ENCODE measurements at places on chromosomes 16 and 17. TPM values are rescaled to one million over a fixed set of nuclear protein-coding genes. Genes with fewer than 3 reads are reported as not detected.

DNA sequence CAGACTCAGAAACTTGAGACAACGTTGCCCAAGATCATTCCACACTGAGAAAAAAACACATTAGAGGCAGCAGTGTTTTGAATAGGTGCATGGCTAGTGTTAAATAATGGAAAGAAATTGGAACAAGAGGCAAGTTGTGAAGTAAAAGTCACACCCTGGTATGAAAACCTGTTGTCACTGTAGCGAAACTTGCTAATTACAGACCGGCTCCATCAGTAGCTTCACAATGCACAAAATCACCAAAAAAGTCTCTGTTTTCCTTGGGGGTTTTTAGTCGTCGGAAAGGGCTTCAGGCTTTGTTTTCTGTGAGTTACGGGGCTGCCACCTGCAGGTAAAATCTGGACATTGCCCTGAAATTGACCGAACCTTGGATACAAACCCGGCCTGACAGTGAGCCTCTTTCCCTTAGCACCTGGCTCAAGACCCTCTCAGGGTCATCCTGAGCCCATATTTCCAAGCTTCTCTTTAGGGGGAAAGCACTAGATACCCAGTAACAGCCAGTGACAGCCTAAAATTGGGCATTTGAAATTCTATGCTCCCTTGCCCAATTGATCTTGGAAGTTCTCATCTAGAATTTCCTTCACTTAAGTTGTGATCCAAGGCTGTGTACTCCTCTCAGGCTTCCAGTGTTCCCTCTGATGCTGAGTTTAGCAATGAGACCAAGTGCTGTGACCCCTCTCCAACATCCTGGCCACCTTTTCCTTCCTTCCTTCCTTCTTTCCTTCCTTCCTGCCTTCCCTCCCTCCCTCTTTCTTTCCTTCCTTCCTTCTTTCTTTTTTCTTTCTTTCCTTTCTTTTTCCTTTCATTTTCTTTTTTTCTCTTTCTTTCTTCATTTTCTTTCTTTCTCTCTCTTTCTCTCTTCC is 7.2 kb upstream of the GRB2 start:
- peak; percentile 69 for DNase-seq

DNA sequence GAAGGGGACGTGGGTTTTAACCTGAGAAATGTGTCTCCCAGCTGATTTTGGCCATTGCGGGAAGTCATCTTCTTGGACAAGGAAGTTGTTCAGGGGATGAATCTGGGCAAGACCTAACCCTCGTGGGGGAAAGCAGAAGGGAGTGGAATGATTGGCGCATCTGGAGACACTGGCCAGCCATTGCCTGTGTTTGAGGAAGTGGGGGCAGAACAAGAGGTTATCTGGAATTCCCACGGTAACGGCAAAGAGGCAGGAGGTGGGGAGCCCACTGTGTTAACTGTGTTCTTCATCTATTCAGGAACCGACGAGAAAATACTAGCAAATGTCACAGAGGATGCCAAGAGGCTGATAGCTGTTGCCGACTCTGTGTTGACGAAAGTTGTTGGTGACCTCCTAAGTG is 66.9 kb downstream of the RNF213 start:
- peak; percentile 31 for DNase-seq

GRCh38 chr16:19143599-19143956 is 24.5 kb upstream of the SYT17 start:
- DNase-seq = no peak

Gene RAC3
- 8.2 TPM for total RNA-seq

DNA sequence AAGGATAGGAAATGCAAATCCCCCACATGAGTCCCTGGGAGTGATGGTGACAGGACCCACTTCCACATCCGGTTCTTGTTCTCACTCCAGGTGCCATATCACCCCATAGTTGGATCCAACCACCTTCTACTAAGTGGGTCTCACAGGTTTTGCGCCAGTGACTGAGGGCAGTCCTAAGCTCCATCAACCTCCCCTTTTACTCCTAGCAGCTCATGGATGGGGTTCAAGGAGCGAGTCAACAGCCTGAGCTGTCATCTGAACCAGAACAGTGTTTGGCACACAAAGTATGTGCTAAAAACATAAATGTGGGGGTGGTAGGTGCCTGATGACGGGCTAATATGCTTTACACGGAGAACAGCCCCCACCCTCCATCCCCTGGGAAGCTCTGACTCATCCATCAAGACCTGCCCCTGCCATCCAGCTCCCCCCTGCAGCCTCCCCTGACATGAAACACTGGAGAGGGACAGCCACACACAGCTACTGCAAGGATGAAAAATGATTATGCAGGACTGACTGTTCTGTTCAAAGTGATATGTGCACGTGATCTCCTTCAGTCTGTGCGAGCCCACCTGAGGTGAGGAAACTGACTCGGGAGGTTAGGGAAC is 143.2 kb upstream of the CDH5 start:
- DNase-seq = no peak

Gene SKAP1
- total RNA-seq = 3.6 TPM

GRCh38 chr16:11100239-11100750 is 155.7 kb downstream of the SOCS1 start:
- DNase-seq = no peak

GRCh38 chr17:65134035-65134434 is 3.1 kb upstream of the RGS9 start:
- no peak for DNase-seq

DNA sequence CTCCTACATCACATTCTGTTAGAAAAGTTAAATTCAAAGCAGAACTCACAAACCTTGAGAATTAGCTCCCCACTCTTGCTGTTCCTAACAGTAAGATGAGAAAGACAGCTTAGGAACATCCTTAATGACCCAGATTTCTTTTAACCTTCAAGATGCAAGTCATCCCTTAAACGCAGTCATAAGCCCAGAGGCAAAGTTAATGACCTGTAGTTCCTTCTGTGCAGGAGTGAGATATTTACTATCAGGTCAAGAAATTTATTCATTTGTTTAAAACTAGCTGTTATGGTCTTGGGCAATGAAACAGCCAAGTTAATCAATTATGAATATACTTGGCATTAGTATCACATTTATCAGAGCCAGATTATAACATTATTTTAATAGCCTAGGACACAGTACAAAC is 37.1 kb downstream of the NXPH3 start:
- no peak for DNase-seq

- DNase-seq = no peak
These were observed 49.9 kb upstream of the CPNE2 start for GRCh38 chr16:57042157-57043111.

- DNase-seq = no peak
These were observed 219.6 kb upstream of the IRX3 start for GRCh38 chr16:54506214-54506580.

DNA sequence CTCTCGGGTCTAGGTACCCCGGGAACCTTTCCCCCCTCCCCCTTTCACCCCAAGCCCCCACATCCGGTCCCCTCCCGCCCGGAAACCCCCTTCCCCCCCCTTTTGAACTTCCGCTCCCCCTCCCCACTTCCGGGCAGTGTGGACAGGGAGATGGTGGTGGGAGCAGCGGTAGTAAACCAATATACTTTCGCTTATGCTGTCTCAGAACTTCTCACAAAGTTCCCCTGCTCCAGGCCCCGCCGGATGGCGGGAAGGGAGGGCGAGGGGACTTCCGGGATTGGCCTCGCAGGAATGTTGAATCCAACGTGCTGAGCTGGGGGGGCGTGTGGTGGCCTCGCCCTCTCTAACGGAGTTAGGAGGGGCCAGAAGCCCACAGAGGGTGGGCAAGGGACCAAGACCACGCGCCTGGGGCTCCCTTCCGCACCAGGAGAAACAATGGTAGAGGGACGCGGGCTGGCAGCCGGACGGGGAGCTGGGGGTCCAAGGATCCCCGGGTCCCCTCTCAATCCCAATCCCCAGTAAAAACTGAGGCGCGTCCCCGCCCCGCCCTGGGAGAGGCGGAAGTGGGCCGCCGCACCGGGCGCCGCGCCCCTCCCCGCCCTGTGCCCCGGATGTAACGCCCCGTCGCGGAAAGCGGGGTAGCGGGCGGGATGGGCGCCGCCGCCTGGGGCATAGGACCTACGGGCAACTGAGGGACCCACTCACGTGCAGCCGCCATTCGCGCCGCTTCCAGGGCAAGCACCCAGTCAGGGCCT is 742 bp downstream of the PFN1 start:
- DNase-seq = peak; percentile 94

GRCh38 chr17:80111702-80112470 is 10.5 kb downstream of the GAA start:
- no peak for DNase-seq

DNA sequence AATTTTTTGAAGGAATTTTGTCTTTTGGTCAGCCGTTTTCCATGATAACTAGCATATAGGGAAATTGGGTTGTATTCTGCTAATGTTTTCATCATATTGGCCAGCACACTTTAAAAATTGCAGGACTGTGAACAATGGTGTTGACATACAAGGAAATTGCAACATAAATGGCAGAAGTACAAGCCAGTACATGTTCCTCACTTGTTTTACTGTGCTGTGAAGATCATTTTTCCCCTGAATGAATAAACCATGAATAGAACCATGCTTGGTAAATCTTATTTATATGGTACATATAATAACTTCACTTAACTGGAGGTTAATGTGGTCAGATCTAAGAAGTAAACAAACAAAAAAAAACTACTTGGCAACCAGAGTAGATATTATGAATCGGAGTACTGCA is 22.8 kb downstream of the OMG start:
- DNase-seq = no peak

DNA sequence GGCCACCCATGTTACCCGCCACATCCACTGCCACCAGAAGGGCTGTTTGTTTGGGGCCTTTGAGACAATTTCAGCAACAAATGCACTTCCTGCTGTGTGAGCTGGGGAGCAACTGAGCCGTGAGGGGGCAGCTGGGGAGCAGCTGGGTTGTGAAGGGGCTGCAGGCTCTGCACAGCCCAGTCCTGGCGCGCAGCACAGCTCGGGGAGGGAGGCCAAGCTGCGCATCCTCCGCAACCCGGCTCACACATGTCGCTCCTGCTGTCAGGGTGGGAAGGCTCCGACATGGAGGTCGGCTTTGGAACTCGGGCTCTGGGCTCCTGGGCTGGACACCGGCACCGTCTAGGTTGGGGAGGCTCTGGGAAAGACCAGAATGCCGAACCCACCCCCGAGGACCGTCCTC is 53.6 kb downstream of the CBFA2T3 start:
- peak; percentile 48 for DNase-seq

- no peak for DNase-seq
These were observed 10.0 kb upstream of the BHLHA9 start for GRCh38 chr17:1260086-1260769.

DNA sequence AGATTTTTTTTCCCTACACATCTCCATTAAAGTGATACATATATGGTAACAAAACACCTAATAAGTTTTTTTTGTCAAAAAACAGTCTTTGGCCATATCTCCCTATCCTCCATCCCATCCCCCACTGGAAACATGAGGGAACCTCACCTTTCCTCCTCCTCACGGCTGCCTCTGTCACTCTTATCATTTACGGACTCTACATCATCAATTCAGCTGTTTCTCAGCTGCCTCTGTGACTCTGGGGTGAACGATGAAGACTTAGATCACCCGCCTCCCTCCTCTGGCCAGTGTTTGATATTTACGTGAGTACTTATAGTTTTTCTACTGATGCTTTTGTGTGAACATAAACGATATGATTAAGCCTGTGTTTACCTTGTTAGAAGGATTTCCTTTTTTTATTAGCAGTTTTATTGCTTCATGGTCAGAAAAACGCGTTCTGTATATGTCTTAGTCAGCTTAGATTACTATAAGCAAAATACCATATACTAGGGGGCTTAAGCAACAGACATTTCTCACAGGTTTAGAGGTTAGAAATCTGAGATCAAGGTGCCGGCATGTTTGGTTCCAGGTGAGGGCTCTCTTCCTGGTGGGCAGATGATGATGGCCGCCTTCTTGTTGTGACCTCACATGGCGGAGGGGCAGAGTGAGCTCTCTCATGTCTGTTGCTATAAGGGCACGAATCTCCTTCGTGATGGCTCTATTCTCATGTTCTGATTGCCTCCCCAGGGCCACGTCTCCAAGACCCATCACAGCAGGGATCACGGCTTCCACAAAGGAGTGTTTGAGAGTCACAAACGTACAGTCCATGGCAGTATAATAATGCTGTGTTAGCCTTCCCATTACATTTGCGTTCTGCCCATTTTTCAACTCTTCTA is 32.1 kb downstream of the DNAH17 start:
- no peak for DNase-seq

DNA sequence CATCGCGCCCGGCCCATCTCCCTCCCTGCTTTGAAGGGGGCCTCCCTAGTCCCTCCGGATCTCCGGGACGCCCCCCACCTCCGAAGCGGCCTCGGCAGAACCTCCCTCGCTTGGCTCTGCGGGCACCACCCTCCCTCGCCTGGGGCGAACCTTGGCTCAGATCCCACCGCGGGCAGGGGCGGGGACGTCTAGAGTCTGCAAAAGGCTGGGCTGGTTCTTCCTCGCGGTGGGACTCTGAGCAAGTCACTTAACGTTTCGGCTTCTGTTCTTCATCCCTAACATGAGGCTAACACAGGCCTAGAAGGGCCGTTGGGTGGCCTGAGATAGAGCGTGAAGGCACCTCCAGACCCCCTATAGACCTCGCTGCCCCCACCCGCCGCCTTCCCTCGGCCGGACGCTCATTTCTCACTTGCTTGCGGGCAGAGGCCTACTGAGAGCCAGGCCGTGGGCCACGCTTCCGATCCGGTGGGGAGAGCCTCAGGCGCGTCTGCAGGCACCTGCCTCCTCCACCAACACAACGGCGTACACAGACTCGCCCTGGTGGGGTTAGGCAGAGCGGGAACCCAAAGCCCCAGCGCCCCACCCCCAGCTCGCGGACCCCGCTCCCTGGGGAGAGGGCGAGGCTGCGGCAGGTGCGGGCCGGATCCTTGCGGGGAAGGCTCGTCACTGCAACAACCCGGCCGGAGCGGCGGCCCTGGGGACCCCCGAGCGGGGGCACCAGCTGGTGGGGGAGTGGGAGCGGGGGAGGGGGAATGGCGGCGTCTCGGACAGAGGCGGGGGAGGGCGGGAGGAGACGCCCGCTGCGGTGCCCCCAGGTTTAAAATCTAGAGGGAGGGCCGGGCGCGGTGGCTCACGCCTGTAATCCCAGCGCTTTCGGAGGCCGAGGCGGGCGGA is 5.4 kb downstream of the MYO1C start:
- peak; percentile 95 for DNase-seq

Gene KRTAP3-1
- total RNA-seq = not detected

GRCh38 chr16:3596101-3596861 is 15.1 kb downstream of the SLX4 start:
- no peak for DNase-seq

- DNase-seq = peak; percentile 64
These were observed 879 bp downstream of the SLFN5 start for GRCh38 chr17:35243561-35244340.

Gene CSNK2A2
- 62.3 TPM for total RNA-seq

Gene BIRC5
- total RNA-seq = 1.4 TPM

GRCh38 chr17:44331249-44331760 is 6.7 kb upstream of the SLC25A39 start:
- no peak for DNase-seq

Data from upper lobe of left lung (tissue), 6 donors.